ENCODE measurements at places on chromosomes 5 and 9. TPM values are rescaled to one million over a fixed set of nuclear protein-coding genes. Genes with fewer than 3 reads are reported as not detected.

Gene PCDHB15
- total RNA-seq, result 0.55 TPM

GRCh38 chr5:177432839-177433657, 6.6 kb downstream of the GRK6 start:
- no peak for DNase-seq

GRCh38 chr9:8874482-8874881, 1074.9 kb upstream of the DMAC1 start:
- DNase-seq, result no peak

DNA sequence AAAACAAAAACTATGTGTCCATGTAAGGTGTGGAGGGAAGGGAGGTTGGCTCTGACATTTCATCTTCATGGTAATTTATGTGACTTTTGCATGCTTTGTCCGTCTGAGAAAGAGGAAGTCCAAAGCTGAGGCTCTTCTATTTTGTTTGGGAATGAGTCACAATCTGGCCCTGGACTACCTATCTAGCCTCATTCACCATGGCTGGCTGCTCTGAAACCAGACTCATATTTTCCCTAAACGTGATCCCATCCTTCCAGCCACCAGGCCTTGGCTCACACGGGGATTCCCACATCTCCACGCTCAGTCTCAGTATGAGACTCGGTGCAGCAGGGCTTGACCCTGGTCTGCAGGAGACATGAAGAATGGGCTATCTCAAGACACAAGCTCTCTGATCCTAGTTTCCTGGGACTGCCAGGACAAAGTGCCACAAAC, 672.8 kb downstream of the ACTL7B start:
- peak; percentile 19 for DNase-seq

Gene PTCH1
- total RNA-seq, result 14.4 TPM

GRCh38 chr5:33212439-33212838, 228.3 kb upstream of the TARS1 start:
- DNase-seq, result no peak

DNA sequence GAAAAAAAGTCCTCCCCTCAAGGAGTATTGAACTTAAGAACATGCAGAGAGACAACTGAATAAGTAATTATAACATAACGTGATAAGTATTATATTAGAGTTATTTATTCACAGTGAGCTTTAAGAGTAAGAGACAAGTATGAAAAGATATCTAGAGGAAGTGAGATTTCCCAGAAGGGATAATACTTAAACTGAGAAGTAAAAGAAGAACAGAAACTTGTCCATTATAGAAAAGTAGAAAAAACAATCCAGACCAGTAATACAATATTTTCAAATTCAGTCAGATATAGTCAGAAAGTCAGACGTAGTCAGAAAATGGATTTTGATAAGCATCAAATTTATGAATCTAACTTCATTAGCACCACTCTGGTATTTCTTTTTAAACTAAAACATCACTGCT, 613.0 kb upstream of the CCNG1 start:
- DNase-seq, result no peak

Gene PLAC8L1
- total RNA-seq, result 0.80 TPM

Gene DNAJB5
- total RNA-seq, result 12.8 TPM

- DNase-seq, result no peak
Observed at GRCh38 chr5:112248623-112249022, 170.5 kb downstream of the EPB41L4A start.

Gene MINAR2
- not detected for total RNA-seq

DNA sequence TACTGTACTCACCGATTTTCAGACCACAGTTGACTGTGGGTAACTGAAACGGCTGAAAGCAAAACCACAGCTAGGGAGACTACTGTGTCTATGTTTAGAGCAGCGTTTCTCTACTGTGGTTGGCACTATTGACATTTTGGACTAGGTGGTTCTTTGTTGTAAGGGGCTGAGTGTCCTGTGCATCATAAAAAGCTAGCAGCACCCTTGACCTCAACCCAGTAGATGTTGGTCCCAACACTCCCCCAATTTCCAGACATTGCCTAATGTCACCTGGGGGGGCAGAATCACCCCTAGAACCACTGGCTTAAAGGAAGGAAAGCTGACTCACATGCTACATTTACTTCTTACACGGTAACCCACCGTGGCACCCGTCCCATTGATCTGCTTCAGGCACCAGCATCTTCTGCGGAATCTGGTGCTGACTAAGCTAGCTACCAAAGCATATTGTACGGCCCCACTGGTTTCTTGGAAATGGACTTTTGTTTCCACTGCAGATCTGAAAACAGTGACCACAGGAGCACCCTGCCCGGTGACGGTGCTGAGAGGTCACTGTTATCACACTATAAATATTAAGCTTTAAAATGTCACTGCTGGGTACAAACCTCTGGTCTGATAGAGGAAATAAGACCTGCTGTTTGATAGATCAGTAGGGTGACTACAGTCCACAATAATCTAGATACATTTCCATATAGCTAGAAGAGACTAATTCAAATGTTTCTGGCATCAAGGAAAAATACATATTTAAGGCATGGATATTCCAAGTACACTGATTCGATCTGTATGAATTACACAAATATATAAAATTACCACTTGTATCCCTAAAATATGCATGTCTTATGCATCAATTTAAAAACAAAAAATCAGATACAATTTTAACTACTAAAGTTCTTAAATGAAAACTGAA, 151.4 kb downstream of the HSD17B3 start:
- no peak for DNase-seq

Gene IL17B
- not detected for total RNA-seq

Gene SLC36A1
- 8.6 TPM for total RNA-seq

DNA sequence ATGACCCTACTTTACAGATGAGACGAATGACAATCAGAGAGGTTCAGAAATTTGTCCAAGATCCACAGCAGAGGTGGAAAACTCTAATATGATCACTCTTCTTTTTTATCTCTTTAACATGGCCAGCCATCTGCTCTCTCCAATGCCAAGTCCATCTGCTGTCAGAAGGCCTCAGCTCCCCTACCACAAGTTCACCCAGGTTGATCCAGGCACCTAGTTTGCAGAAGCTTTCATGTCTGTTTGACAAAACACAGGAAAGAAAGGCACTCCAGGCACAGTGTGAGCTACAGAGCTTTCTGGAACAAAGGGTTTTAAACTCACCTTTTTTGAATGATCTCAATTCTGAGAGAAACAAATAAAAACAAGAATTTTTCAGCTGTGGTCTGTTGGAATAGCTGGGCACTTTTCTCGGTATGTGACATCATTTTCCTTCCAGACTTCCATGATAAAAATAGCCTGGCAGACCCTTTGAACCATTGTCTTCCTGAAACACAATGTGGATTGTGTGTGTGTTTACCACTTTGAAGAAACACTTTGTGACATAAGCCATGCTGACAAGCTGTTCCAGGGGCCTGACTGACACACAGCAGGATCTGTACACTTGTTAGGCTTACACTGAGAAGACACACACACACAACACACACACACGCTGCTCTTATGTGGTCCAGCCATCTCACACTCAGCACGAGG, 214.3 kb downstream of the AGTPBP1 start:
- DNase-seq, result peak; percentile 88

Gene LCN9
- total RNA-seq, result not detected

Gene CREB3
- 36.4 TPM for total RNA-seq

DNA sequence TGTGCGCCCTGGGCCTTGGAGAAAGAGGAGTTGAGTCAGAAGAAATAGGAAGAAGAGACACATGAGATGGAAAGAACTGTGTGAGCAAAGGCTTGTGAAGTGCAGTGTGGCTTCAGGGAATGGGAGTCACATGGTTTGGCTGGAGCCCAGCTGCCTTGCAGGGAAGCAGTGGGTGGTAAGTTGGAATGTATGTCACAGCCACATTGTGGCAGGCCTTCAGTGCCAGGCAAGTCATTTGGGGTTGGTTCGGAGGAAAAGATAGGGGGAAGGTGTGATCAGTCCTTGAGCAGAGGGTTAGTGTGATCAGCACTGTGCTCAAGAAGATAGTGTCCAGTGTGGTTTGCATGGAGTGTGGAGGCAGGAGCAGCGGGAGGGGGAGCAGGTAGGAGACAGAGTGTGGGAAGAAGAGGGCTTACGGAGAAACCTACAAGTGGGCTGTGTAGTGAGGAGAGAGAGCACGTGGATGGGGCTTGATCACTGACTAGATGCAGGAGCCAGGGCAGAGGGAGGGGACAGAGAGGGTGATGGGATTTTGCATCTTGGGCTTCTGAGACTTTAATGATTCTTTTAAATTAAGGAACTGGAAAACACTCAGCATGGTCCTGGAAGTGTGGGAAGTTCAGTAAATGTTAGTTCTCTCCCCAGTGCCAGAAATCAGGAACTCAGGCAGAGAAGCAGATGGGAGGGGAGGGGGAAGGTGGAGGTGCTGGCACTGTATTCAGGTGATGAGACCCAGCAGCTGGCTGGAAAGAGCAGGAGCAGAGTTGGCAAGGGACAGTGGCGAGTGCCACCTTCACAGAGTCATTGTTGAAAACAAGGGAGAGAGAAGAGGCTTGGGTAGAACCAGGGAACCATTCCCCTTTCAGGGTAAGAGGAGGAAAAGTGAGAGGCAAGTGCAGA, 46.6 kb downstream of the ARHGAP26 start:
- DNase-seq, result peak; percentile 46

Gene ZNF608
- 29.8 TPM for total RNA-seq

- DNase-seq, result no peak
Observed at GRCh38 chr5:78644741-78645300, 3.8 kb downstream of the LHFPL2 start.

Gene INPP5E
- total RNA-seq, result 22.9 TPM

DNA sequence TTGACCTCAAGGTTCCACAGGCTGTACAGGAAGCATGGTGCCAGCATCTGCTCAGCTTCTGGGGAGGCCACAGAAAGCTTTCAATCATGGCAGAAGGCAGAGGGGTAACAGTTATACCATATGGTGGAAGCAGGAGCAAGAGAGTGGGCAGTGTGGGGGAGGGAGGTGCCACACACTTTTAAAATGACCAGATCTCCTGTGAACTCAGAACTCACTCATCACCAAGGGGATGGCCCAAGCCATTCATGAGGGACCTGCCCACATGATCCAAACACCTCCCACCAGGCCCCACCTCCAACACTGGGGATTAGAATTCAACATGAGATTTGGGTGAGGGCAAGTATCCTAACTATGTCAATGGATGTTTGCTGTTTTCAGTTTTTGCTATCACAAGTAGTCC, 16.2 kb downstream of the CYFIP2 start:
- no peak for DNase-seq

Gene DAB2IP
- total RNA-seq, result 53.6 TPM

DNA sequence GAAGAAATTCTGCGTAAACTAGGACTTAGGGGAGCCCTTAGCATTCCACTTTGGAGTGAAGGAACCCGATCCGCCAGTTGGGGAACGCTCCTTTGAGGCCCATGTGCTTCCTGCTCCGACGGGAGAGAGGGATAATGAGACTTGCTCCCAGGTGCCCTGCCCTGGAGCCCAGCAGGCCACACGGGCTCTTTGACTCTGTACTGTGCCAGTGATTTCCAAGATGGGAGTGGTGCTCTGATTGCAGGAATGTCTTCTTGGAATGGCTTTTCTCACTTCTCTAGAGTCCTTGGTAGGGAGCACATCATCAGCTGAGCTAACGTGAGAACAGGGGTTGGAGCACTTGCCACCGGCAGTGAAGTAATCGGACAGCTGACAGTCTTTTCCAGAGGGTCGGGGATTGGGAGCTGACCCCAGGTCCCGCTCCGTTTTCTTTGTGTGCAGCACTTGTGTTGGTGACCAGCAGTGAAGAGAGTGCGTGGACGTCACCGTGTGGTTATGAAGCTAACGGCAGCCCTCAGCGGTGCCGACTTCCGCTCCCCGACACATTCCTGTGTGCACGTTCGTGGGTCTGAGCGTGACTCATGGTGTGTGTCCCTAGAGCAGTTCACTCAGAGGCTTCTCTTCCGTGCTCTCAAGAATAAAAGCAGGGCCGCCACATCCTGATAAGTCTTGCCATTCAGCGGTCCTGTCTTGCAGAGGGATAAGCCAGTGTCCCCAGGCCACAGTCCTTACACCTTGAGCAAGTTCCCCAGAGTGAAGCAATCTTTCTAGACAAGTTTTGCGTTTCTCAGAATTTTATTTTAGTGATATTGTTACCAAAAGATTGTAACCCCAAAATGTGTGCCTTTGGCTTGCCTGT, 25.6 kb downstream of the ABL1 start:
- DNase-seq, result peak; percentile 70

GRCh38 chr5:39224196-39224761, 4.9 kb upstream of the FYB1 start:
- DNase-seq, result no peak

- DNase-seq, result no peak
Observed at GRCh38 chr5:148561801-148562311, 92.5 kb downstream of the HTR4 start.

Gene PRUNE2
- total RNA-seq, result 8.3 TPM

GRCh38 chr9:137139468-137140150, 655 bp downstream of the GRIN1 start:
- no peak for DNase-seq

Gene SOX30
- total RNA-seq, result not detected

Gene FOCAD
- 66.9 TPM for total RNA-seq

DNA sequence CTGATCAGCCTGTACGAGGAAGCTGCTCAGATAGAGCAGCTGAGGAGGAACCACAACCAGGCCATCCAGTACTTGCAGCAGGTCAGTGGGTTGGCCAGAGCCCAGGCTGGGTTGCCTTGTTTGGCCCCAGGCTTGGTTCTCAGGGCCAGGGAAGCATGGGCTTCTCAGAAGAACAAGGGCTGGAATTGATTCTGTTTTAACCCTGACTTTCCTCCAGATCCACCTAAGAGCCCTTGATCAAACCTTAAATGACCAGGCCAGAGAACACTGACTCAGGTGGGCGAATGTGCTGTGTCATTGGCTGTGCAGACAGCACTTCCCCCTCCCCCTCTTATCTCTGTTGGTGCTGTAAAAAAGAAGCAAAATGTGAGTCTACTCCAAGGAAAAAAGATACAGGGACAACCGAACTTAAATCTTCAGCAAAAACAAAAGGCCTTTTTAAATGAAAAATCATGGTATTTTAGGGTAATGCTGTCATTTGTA, 28.1 kb downstream of the TTC23L start:
- no peak for DNase-seq

DNA sequence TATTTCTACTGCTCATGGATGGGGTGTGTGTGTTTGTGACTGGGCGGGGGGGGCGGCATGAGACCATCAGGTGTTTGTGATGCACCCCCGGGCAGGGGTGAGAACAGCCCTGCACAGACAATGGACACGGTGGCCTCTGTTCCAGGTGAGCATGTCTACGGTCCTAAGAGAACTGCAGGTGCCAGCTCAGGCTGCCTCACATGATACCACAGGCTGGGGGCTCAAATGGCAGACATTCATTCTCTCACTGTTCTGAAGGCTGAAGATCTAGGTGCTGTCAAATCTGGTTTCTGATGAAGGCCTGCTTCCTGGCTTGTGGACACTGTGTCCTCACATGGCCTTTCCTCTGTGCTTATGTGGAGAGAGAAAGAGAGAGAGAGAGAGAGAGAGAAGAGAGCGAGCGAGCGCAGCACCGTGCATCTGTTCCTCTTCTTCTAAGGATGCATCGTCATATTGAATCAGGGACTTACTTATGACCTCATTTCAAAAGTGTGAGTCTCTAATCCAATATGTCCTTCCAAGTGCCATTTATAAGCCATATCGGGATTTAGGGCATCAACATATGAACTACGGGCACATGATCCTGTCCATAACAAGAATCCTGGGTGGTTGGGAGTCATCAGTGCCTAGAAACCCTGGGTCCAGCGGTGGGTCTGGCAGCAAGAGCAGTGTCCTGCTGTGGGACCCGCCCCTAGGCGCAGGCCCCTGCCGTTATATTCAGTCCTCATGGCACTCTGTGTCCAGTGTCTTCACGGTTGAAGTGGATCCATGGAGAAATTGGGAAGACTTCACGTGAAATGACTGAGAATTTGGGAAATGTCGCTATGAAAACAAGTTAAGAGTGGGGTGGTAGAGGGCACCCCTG, 42.5 kb downstream of the NXNL2 start:
- DNase-seq, result no peak

Gene SPINK6
- total RNA-seq, result not detected

GRCh38 chr5:141947316-141947715, 10.7 kb downstream of the PCDH12 start:
- no peak for DNase-seq

Gene AQP7
- 3.7 TPM for total RNA-seq
